ENCODE measurements at places on chromosomes 3 and 15.
A peak's percentile ranks its signal among the peaks of the same experiment; 100 is the strongest.

DNA sequence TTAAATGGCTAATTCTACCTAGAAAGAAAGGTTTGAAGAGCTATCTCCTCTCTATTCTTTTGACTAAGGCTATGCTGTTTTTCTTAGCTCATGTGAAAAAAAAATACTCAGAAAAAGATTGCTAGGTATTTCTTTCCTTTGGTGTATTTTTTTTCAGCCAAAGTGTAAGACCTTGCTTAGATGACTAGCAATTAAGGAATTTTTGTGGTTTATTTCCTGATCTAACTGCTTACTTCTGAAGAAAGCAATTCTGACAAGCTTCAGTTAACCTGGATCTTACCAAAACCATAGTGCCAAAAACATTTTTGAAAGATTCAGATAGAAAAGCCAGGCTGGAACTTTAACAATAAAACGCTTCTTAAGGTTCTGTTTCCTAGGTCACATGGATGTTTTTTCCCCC is 315.6 kb downstream of the SOX2 start:
- DNase-seq, result no peak

- peak; percentile 38 for DNase-seq
Observed at GRCh38 chr3:38829404-38829803, 13.4 kb upstream of the SCN10A start.

GRCh38 chr15:25701721-25702465 is 161.2 kb downstream of the ATP10A start:
- no peak for DNase-seq

GRCh38 chr3:127652246-127652995 is 20.3 kb upstream of the ABTB1 start:
- no peak for DNase-seq

DNA sequence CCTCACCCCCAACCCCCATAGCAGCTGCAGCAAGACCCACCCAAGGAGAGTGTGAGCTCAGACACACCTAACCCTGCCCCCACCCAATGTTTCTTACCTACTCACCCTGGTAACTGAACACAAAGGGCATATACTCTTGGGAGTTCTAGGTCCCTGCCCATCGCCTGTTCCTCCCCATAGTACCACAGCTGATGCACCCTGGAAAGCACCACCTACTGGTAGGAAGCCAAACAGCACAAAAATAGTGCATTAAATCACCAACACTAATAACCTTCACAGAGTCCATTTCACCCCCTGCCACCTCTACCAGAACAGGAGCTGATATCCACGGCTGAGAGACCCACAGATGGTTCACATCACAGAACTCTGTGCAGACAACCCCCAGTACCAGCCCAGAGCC is 245.2 kb downstream of the EFHB start:
- DNase-seq, result no peak

Data from AG04449 (cell line).